ENCODE measurements at places on chromosomes 7 and 10.
A peak's percentile ranks its signal among the peaks of the same experiment; 100 is the strongest.

- DNase-seq: no peak
Observed at GRCh38 chr7:55339033-55340000, 25.8 kb upstream of the LANCL2 start.

DNA sequence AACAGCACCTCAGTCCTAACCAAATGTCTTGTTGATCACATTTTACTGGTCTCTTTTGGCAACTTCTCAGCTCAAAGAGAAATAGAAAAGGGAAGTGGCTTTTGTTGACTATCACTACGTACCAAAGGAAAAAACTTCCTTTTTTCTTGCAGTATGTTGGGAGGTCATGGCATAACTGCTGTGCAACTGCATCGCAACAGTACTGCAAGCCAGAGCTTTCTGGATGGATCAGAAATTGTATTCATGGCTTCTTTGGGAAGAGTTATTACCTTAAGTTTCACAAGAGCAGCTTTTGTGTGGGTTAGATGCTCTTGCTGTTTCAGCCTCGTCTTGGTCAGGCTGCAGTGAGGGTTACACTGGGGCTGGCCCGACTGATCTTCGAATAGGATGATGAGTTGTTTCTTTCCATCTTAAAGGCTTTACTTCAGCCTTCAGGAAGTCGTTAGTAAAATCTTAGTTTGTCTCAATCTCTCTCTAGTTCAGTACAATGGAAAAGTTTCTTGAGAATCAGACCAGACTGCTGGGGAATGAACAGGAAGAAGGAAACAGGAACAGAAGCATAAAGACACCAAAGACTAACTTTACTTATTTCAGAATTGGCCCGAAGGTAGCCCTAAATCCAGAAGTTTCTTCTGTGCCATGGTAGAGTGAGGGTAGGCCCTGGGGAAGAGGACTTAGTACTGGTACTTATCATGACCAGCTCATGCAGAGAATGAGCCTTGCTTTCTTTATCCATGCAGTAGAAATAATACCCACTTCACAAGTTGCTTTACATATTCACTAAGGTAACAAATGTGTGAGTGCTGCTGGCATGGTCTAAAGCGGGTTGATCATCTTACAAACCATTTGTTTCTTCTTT lies 153.6 kb downstream of the CELF2 start:
- DNase-seq: no peak

GRCh38 chr7:2621061-2621828 lies 10.5 kb upstream of the TTYH3 start:
- DNase-seq: no peak

- peak; percentile 62 for DNase-seq
Observed at GRCh38 chr7:69739931-69740431, 141.7 kb downstream of the AUTS2 start.

DNA sequence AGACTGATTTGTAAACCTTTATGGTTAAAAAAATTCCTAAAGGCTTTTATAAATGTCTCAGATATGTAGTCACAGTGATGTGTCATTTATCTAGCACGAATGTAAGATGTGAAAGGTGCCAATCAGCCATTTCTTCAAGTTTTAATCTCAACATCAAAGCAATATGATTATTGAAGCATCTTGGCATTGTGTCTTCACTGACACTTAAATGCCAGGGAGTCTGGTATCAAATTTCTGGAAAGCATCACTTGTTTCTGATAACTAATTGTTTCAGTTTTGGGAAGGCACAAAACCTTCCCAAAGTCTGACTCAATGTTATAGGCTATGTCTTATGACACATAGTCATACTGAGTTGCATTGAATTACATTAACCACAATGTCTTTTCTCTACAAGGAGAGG lies 492.0 kb upstream of the CNTNAP2 start:
- no peak for DNase-seq

GRCh38 chr10:60270426-60270825 lies 119.2 kb downstream of the ANK3 start:
- DNase-seq: no peak

DNA sequence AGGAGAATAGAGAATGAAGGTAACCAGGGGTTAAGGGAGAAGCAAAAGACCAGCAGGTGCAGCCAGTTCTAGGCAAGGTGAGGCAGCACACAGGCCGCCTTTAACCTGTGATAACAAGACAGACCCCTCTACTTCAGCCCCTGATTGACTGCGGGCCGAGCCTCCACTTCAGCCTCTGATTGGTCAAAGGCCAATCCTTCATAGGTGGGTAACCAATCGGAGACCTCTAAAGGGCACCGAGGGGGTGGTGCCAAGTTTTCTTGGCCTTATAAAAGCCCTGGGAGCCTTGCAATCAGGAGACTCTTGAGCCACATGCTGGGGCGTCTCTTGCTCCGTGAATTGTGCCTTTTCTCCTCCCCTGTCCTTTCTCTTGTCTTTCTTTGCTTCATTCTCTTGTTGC lies 98.8 kb downstream of the ELFN1 start:
- no peak for DNase-seq

DNA sequence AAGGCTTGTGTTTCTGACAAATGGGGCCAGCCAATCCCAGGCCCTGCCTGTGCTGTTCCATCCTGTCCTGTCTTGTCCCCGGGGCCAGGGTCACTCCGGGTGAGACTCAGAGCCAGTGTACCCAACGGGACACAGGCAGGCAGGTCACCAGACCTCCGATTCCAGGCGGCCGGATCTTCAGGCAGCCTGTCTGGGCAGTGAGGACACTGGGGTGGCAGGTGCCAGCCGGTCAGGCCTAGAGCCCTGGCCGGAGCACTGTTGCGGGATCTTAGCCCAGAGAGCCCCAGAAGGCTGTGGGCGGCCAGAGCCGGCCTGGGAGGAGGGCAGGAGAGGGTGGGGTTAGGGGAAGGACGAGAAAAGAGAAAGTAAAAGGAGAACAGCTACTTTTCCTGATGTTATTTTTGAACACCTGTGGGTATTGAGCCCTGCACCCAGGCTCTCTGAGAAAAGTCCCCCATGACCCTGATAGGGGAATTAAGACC lies 134.3 kb upstream of the TNRC18 start:
- no peak for DNase-seq

DNA sequence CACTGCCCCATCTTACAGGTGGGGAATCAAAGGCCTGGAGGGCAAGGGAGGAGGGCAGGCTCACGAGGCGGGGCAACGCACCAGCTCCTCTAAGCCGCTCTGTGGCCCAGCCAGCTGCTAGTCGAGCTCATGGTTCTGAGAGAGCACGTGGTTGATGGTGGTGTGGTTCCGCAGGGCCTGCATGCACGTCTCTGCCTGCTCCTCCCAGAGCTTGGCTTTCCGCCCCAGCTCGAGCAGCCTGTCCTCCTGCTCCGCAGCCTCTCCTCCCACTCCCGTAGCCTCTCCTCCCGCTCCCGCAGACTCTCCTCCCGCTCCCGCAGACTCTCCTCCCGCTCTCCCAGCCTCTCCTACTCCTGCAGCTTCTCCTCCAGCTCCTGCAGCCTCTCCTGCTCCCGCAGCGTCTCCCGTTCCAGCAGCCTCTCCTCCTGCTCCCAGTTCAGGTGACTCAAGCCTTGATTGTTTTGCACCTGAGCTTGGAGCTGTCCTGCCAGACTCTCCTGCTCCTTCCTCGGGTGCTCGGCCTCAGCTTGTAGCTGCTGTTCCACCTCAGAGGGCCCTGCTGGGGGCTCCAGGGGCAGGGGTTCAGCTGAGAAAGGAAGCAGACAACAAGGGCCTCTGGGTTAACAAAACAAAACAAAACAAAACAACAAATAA lies 19.1 kb upstream of the MTPAP start:
- DNase-seq: no peak

DNA sequence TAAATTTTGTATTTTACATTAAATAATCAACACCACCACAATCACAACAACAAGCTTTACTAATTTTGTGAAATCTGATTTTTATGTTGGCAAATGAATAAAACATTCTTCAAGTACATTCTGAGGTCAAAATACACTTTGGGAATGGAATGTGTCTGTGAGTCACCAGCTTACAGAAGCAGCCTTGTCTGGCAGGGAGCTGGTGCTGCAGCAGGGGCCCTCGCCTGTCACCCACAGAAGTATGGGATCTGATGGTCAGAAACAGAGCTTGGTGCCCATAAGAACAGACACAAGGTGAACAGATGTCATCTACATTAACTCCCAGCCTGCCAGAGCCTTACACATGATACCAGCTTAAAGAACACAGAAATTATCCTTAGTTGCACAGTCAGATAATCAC lies 496.9 kb downstream of the CCSER2 start:
- no peak for DNase-seq

DNA sequence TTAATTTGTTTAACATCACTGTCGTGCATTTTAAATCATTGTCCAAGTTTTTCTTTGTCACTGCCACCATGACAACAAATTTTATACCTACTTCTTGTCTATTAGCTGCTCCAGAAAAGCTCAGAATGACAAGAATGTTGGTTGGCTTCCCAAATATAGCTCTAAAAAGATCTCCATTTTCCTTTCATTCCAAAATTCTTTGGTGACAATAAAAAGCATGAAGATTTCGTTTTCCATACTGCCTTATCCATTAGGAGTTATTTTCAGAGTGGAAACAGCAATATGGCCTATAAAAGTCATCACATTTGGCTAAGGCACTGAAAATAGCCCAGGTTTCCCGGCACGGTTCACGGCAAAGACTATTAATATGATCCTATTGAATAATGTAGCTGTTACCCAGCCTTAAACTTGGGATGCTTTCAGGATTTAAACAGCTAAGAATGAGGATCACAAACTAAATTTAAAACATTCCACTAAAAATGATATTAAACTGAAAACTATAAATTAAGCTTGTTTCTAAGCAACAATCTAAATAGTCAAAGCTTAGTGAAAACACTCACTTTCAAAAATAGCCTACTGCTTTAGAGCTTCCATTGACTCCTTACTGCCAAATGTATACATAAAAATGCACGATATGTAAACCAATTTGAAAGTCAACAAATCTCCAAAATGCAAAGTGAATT lies 2.7 kb downstream of the CTTNBP2 start:
- DNase-seq: no peak

GRCh38 chr10:11161096-11161495 lies 143.4 kb downstream of the CELF2 start:
- no peak for DNase-seq

GRCh38 chr10:98589007-98589406 lies 142.3 kb upstream of the HPS1 start:
- no peak for DNase-seq

DNA sequence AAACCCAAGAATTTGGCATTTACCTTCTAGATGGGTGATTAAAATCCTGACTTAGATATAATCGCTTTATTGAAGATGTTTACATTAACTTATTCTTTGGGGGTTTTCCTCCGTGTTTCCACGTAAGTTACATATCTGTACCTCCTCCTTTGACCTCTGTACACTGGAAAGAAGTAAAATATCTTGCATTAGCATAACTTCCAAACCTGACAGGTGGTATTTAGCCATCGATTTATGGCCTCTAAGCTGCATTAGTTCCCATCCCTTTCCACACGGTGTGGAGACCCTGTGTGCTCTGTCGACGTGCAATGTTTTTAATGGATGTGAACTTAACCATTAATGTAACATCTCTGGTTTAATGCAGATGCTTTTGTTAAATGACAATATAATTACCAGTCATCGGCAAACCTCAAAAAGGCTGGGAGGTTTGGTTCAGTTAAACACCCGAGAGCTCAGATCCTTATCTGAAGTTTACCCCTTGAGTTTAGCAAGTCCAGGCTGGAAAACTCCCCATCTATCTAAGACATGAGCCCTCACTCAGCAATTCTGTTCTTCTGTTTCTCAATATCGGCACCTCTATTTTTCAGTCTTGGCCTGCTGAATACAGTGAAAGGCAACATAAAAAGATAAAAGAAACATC lies 295.2 kb downstream of the GATA3 start:
- no peak for DNase-seq

DNA sequence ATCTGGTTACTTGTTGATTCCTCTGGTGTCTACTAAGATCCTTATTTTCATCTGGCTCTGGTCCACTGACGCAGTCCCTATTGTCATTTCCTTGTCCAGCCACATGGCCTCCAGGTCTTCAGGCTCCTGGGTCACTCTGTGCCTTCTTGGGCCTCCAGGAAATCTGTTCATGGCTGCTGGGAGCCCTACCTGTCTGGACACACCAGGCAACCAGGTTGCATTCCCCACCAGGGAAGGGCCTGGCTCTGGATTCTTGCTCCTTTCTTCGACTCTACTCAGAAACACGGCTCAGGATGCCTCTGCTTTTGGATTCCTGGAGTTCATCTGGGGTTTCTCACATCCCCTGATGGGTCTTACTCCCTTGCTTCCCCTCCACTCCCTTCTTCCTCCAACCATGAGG lies 8.0 kb upstream of the PPIF start:
- no peak for DNase-seq

GRCh38 chr10:75395932-75396630 lies 5.5 kb downstream of the ZNF503 start:
- no peak for DNase-seq

- no peak for DNase-seq
Observed at GRCh38 chr10:72146559-72147323, 58.4 kb upstream of the SPOCK2 start.

GRCh38 chr7:74174606-74175082 lies 488 bp downstream of the EIF4H start:
- peak; percentile 73 for DNase-seq

DNA sequence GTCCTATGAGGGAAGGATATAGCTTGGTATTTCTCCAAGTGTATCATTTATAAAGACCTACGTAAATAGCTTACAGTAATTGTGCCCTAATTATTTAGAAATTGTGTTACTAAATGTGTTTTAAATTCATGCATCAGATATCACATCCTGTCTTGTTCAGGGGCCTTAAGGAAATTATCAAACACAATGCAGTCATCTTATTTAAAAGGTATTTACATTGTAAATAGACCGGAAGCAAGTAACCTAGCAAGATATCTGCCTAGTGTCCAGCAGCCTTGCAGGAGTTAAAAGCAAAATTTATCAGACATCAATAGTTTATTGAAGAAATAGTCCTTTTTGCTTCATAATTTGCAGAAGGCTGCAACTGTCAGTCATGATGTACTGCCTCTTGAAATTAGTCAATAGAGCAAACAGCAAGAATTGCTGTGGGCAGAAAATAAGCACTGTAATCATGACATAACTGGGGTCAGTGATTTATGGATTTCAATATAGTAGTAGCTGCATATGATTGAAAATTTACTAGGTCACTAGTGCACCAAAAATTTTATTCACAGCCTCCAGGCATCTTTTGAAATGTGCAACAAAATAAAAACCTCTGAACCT lies 23.1 kb downstream of the GLRX3 start:
- DNase-seq: no peak

GRCh38 chr10:96834120-96834519 lies 2.0 kb downstream of the LCOR start:
- no peak for DNase-seq

GRCh38 chr7:141369422-141369821 lies 181.8 kb upstream of the AGK start:
- DNase-seq: no peak

DNA sequence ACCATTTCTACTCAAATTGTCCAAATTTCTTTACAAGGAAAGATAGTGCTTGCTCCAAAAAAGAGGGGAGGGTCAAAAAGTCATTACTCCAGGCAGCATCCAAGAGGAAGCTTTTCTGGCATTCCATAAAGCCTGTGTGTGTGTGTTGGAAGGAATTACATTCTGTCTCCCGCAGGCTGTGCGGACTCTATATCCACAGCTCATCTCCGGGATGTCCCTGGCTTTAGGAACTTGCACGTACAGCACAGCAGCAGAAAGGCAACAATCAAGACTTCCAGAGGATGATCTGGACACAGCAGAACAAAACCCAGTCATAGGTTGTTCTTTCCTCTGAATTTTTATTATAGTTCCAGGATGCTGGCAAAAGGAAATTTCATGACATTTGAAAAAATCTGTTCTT lies 94.8 kb downstream of the ITIH5 start:
- no peak for DNase-seq

Measured in NCI-H1417 (cell line).